ENCODE measurements at places on chromosomes 4 and X.

GRCh38 chrX:126551725-126552312 lies 795 bp downstream of the DCAF12L1 start:
- DNase-seq: no peak

GRCh38 chr4:153472122-153473037 lies 6.2 kb downstream of the TMEM131L start:
- no peak for DNase-seq

GRCh38 chr4:4719436-4719835 lies 140.0 kb upstream of the MSX1 start:
- no peak for DNase-seq

GRCh38 chr4:155688860-155689259 lies 22.2 kb downstream of the GUCY1A1 start:
- no peak for DNase-seq

DNA sequence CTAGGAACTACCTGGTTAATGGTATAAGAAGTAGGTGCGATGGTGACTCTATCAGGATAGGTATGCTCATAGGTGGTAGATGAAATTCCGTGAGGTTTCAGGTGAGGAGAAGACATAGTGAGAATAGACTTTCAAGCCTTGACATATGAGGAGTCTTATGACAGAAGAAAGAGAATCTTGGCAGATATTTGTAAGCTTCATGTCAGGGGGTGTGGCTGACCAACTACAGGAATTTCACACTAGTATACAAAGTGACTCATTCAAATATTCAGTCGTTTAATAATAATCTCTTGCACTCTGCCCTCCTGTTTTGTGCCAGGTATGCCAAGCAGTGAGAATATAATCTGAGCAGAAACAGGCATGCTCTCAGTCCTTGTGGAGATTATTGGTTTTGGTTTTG lies 22.8 kb downstream of the PACRGL start:
- DNase-seq: no peak

DNA sequence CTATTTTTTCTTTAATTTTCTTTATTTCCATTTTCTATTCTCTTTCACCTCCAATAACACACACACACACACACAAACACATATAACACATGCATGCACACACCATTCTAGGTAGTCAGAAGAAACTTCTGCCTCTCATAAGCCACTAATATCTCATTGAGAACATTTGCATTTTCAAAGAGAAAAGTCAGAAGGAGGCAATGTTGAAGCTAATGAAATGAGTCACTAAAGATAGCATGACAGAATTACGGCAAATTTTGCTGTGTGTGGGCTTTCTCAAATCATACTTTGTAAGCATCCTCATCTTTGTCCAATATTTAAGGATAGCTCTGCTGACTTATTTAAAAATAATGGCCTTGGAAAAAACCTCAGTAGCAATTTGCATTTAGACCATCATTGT lies 291.3 kb downstream of the GUCY2F start:
- no peak for DNase-seq

- peak; percentile 59 for DNase-seq
Observed at GRCh38 chr4:71389149-71389827, 50.5 kb downstream of the SLC4A4 start.

GRCh38 chr4:66681962-66682361 lies 863.3 kb downstream of the CENPC start:
- no peak for DNase-seq

- no peak for DNase-seq
Observed at GRCh38 chr4:148684638-148685037, 242.4 kb upstream of the NR3C2 start.

DNA sequence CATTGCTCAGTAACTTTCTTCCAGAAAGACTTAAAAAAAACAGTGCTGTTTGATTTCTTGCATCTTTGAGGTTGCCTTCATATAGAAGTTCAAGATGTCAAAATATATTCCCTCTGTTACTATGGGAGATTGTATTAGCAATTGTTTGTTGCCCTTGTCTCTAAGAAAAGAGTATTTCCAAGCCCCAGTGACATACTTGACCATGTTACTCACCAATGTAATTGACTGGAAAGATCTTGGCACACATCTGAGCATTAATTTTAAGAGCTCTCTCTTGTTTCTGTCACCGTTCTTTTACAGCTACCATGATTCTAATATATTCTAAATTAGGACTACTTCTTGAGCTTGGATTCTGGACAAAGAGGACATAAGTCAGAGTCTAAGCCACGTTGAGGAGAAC lies 902.7 kb upstream of the EPHA5 start:
- no peak for DNase-seq
